ENCODE measurements at places on chromosomes 1 and 21. TPM values are rescaled to one million over a fixed set of nuclear protein-coding genes. Genes with fewer than 3 reads are reported as not detected.
A peak's percentile ranks its signal among the peaks of the same experiment; 100 is the strongest.

DNA sequence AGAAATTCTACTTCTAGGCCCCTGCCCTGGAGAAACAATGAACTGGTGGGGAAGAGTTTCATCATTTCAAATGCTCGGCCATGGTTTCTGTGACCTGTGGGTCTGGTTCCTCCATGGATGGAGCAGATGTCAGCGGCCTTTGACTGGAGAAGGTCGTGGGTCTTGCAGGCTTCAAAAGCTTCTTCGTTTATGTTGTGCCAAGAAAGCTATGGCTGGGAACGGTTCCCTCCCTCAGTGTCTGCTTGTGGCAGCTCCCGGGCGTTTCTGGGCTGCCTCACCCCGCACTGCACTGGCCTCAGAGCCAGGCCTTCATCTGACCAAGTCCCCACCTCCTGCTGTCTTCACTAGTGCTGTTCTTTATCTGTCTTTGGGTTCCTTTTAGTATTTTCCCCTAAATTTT lies 46.4 kb upstream of the POFUT2 start:
- peak; percentile 5 for DNase-seq

DNA sequence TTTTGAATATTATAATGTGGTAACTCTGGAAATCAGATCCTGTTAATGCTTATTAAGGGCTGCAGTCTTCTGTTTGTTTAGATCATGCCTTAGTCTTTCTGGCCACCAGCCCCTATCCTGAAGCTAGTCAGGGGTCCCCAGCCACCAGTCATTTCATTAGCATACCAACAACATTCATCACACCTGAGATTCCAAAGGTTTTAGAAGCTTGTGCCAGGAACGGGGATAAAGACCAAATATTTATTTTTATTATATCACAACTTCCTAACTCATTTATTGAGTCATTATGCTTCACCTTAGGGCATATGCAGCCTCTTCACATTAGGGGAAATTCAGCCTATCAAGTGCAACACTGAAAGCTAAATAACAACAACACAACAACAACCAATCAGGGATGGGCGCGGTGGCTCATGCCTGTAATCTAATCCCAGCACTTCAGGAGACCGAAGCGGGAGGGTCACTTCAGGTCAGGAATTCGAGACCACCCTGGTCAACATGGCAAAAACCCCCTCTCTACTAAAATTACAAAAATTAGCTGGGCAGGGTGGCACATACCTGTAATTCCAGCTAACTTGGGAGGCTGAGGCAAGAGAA lies 2.9 kb upstream of the PSEN2 start:
- DNase-seq: no peak

DNA sequence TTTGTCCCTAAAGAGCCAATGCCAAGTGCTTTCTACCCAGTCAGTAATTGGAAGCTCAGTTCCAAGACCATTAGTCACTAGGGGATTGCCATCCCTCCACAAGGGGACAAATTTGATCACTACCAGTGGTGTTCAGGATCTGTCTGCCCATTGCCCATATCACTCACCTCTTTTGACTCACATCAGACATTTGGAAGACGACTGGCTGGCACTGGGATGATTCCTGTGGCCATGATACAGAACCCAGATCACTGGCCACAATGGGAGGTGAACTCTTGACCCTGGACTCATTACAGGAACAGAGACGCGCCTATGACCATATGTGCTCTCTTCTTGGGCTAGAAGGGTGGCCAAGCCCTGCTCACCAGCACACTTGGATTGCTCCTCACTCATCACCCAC lies 71.0 kb downstream of the COLGALT2 start:
- DNase-seq: no peak

GRCh38 chr1:163395790-163396189 lies 74.0 kb downstream of the NUF2 start:
- no peak for DNase-seq

GRCh38 chr21:43262427-43262826 lies 93.6 kb downstream of the CRYAA start:
- peak; percentile 15 for DNase-seq

DNA sequence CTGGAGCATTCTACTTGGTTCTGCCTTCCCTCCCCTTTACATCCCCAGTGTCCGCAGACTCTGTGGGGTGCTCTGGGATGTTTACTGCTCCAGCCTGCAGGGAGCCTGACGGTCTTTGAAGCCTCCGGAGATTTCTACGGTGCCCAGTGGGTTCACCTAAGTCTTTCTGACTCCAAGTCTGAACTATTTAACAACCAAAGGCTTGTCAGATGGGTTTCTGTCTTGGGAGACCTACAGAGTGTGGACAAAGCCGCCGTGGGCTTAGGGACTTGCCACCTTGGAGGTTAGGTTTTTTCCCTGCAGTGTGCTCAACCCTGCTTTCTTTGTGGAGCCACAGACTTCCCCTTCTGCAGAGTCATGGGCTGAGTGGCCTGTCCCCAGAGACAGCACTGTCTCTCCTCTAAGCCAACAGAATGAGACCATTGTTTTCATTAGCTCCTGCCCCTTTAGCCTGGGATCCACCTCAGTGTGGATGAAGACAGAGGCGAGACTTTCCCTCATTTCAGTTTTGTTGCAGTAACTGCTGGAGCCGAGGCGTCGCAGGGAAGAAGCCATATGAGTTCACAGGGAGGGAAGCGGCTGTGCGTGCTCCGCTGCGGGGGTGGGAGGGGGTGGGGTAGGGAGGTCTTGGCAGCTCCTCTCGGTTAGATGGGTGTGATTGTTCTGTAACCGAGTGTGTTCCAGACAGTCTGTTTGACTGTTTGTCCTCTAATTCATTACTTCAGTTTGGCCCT lies 120.7 kb downstream of the CNIH3 start:
- DNase-seq: peak; percentile 40

GRCh38 chr1:174112489-174113162 lies 46.7 kb upstream of the RABGAP1L start:
- no peak for DNase-seq

DNA sequence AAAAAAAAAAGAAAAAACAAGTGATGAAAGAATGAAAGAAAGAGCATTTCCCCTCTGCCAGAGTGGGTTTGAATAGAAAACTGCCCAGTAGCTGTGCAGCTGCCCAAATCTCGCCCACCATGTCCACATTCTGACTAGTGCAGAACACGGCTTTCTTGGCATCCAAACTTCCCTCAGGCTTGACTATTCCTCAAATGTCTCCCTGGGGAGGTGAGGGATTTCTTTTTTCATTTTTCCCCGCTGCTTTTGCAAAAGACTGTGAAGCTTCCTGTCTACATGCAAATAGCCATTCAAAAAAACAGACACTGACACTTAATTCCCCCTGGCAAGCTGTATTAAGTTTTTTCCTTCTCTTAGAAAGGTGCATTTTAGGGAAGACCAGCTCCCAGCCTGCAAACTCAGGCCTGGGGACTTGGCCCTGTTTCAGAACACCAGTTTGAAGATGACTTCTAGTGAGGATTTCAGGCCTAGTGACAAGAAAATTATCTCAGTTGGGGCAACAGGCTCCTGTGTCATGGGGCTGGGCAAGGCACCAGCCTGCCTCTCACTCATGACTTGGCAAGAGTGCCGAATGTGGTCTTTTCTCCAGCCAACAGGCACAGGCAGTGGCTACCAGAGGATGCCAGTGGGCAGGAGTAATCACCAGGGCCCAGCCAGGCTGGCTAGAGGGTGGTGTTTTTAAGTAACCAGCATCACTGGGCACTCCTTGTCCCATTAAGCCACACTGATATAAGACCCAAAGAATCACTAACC lies 178.1 kb upstream of the NFIA start:
- peak; percentile 45 for DNase-seq

DNA sequence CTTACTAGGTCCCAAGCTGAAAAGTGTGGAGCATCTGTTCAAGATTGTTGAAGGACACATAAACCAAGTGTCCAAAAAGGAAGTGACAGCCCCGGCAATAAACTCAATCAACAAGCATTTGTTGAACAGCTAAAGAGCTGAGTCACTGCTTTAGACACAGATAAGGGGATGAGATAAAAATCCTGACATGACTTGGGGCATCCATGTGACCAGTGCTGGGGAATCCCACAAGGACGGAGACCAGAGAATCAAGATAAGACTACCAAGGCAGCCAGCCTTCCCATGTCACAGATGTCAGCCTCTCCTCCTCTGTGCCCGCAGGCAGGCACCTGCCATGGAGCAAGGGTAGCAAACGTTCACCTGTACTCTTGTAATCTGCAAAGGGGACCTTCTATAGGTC lies 118.6 kb upstream of the KAZN start:
- no peak for DNase-seq

DNA sequence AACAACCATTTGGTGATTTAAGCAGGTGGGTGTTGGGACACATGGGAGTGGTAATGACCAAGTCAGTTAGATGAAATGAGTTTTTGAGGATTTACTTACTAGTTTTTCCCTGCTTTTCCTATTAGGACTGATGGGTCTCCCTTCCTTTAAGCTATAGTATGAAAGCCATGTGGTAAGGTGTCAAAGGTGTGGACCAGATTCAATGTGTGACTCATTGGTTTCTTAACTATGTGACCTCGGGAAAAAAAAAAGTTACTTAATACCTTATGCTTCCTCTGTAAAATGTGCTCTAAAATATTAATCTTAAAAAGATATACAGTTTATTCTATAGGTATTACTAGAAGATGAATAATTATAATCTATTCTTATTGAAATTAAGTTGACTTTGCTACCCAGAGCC lies 93.7 kb downstream of the DUSP10 start:
- no peak for DNase-seq

DNA sequence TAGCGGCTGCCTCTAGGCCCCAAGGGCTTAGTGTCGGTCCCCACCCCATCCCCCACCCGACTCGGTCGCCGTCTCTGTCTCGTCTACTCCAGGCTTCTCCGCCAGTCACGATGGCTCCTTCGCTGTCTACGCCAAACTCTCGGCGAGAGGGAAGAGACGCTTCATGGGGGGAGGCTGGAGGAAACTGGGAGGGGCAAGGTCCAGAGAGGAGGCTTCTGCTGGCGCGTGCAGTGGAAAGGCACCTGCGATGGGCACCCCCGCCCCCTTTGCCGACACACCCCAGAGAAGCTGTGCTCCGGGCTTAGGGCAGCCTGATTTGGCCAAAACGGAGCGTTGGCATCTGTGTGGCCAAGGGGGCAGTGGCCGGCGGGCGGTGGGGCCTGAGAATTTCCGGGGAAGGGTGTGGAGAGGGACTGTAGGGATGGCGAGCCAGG lies 1.2 kb upstream of the CSMD2 start:
- peak; percentile 29 for DNase-seq

GRCh38 chr1:89822109-89822962 lies 1.5 kb downstream of the LRRC8D start:
- DNase-seq: no peak

DNA sequence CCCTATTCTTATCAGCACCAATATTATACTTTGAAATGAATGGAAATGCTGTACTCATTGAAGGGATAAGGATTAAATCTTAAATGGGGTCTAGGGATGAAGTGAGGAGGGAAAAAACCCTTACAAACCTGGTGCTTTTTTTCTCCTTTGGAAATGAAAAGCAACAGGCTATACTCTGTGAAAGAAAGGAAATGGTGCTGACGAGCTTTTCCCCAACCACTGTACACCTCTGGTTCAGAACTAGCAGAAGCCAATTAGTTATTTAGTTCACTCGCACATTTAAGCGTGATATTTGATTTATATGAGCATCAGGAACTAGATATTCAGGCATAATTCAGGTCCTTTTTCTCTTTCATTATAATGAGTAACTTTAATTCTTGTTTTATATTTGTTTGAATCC lies 74.5 kb upstream of the S1PR1 start:
- no peak for DNase-seq

- no peak for DNase-seq
Measured at GRCh38 chr1:232854798-232855159, 49.6 kb downstream of the MAP10 start.

- DNase-seq: no peak
Measured at GRCh38 chr21:36509973-36510664, 30.2 kb upstream of the CLDN14 start.

DNA sequence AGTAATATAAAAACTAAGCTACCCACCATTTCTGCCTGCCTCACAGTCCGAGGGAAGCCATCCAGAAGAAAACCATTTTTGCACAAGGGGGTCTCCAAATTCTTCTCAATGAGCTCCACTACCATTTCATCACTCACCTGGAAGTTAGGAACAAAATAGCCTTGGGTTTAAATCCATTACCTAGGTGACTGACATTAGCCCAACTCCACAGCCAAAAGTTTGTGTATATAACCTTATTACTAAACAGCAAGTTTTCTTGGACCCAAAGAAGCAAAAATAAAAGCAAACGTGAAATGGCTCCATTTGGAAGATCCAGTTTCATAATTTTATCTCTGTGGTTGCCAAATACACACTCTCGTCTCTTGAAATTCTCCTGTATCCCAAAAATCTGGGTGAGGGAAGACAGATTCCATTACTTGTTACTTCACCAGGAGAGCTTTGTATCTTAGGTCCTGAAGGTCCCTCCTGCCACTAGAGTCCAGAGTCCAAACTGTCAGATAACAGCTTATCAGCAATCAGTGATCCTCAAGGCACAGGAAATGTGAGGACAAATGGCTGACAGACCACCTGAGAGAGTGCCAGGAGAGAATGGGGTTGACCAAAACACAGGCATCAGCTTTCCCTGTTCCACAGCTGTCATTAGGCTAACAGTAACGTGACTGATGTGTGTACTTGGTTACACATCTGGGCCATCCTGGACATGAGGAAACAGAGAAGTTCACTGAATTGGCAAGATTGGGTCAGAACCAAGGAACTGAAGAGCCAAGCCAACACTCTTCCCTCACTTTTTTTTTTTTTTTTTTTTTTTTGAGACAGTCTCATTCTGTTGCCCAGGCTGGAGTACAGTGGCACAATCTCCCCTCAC lies 14.9 kb downstream of the AK2 start:
- no peak for DNase-seq

Gene GJA4
- total RNA-seq: 25.5 TPM

Gene KIFAP3
- 58.6 TPM for total RNA-seq

Gene NBPF4
- not detected for total RNA-seq

Gene OR2C3
- total RNA-seq: not detected

Gene SGIP1
- total RNA-seq: 3.4 TPM

Gene SFN
- 0.42 TPM for total RNA-seq
